ENCODE measurements at places on chromosomes 2 and 18.

- no peak for DNase-seq
Observed at GRCh38 chr2:74505448-74506246, 1.8 kb downstream of the PCGF1 start.

DNA sequence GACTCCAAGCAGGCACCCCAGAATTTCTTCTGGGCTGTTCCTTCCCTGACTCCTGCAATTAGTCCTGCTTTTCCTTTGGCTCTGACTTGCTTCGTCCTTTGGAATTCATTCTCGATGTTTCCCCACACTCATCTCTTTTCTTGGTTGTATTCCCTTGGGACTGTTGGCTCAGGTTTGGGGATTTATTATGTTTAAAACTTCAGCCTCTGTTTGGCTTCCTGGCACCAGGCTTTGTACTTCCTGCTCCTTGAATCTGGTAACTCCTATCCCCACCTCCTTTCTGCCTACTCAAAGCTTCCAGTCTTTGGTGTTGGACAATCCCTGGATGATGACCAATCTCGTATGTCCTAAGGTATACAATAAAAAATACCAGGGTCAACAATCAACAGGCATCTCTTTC lies 1.8 kb upstream of the KCNE4 start:
- DNase-seq, result no peak

DNA sequence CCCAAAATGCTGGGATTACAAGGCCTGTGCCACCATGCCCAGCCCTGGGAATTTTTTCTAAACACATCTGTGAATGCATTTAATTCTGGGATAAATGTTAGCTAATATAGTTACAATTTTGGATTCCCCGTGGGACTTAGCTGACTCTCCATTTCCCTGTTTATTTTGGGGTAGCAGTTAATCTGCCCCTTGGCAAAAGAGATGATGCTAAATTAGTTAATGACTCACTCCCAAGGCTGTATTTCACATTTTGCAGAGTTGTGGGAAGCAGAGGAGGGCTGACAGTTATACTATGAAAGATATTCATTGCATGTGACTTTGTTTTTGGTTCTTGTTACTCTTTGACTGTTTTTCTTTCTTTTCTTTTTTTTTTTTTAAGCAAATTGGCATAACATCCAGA lies 3.2 kb downstream of the MTHFD2 start:
- no peak for DNase-seq

- DNase-seq, result no peak
Observed at GRCh38 chr2:134337631-134338030, 83.8 kb downstream of the MGAT5 start.

- DNase-seq, result no peak
Observed at GRCh38 chr2:105068875-105069274, 31.0 kb downstream of the MRPS9 start.

DNA sequence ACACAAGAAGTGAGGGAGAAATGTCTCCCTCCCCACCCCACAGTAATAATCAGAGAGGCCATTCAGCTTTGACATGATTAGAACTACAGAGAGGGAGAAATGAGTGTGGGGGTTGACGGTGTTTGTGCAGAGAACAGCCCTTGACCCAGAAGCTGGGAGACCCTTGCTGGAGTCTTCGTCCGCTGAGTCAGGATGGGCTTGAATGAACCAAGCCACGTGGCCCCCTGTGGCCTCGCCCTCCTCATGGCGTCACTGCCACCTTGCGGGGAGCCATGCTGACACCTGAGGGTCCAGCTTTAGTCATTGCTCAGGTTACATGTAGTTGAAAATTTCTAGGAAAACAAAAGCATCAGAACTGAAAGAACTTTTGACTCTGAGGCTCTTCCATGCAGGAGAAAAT lies 101.2 kb downstream of the DGKD start:
- DNase-seq, result no peak

DNA sequence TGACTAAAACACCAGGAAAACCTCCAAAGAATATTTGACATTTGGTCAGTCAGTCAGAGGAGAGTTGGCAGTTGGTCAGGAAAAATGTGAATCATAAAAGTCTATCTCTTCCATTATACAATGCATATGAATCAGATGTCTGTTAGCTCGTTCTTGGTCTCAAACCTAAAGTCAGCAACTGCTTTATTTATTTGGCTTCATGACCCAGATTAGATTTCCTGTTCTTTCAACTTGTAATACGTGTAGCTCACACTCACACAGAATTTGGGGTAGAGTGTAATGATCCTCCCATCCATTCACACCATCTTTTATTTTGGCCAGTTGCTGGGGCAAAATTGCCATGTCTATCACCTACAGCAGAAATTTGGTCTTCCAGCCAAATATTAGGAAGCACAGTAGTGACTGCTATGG lies 81.9 kb upstream of the COL5A2 start:
- no peak for DNase-seq

DNA sequence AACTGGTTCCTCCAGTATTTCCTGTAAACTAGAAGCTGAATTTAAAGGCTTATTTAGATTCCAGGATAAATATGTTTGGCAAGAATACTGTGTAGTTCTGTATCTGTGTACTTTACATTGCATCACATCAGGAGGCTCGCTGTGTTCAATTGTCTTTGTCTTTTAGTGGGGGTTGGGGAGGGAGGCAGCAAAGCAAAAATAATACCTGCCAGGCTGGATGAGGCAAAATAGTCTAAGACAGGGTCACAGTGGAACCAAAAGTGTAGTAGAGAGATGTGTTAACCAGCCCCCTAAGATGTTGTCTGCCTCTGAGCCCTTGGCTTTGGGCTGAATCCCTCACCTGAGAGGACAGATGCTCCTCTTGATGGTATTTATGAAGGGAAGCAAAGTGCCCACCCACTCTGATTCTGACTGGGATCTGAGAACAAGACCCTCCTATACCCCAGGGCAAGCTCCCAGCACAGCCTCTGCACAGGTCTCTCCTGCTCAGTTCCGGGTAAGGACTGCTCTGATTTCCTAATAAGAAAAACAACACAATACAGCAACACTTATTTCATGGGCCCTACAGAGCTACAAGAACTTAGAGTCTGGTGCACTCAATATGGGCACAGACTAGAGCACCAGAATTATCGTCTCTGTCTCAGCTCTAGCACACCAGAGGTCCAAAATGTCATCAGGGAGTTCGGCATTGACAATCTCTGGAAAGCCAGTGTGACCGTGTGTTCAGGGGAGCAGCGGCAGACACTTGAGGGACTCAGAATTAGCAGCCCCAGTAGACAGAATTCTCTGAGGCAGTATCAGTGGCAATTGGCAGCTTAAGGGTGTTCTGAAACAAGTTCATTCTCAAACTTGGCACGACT lies 7.2 kb upstream of the AFTPH start:
- no peak for DNase-seq

GRCh38 chr18:47490882-47491281 lies 239.4 kb upstream of the SKOR2 start:
- no peak for DNase-seq

DNA sequence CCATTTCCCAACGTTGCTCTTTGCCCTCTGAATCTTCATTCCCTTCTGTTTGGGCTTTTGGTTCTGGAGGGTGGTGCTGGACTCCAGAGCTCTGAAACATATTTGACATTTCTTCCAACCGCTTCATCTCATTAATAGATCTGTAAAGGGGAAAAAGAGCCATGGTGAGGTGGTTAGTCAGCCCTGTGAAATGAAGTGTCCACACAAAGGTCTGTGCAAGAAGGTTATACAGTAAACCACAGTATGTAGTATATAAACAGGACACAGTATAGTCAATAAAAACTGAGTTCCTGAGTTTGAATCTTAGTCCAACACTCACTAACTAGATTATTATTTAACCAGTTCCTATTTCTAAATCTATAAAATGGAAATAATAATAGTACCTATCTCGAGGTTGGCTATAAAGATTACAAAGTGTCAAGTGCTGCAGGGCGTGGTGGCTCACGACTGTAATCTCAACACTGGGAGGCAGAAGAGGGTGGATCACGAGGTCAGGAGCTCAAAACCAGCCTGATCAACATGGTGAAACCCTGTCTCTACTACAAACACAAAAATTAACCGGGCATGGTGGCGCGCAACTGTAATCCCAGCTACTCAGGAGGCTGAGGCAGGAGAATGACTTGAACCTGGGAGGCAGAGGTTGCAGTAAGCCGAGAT lies 13.1 kb downstream of the STARD7 start:
- no peak for DNase-seq

- no peak for DNase-seq
Observed at GRCh38 chr2:28247734-28248133, 144.9 kb upstream of the FOSL2 start.

GRCh38 chr2:8607606-8608005 lies 74.2 kb upstream of the ID2 start:
- DNase-seq, result no peak

DNA sequence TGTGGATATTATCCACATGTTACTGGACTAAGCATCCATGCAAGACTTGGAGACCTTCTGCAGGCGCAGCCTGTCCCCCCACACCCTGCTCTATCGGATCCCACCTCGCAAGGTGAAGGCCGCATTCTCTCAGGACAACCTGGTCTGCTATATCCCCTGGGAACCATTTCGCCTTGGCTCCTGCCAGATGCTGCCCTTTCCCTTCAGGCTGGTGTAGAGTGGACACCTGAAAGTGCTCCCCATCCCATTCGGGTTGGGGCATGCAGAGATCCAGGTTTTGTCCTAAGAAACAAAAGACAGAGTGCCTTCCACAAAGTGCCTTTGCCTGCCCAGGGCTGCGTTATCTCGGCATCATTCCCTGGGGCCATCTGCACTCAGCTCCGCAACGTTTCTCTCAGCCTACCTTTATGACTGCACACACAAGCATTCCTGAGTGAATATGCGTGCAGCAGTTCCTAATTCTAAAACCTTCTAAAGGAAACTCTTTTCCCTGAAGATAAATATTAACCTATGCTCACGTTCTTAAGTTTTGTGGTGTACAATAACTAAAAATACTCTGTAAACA lies 20.5 kb downstream of the FHL2 start:
- DNase-seq, result no peak

DNA sequence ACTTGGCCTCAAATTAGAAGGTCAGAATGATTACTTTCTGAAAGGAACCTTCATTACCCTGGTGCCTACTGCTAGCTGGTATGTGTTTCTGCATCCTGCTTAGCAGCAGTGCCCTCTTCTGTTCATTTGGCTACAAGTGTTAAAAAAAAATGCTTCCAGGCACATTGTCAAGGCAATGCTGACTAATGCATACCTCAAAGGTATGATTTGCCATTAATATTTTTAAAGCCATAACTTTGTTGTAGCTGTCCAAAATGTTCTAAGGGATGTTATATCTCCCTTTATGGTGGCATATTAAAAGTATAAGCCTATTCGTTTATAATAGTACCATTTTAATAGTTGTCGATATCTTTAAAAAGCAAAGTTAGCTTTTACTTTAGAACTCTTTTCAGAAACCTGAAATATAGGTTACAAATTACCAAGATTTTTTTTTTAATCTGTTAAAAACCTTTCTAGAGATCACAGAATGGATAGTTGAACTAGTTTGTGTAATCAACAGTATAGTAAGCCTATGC lies 52.0 kb upstream of the FAM171B start:
- peak; percentile 3 for DNase-seq

DNA sequence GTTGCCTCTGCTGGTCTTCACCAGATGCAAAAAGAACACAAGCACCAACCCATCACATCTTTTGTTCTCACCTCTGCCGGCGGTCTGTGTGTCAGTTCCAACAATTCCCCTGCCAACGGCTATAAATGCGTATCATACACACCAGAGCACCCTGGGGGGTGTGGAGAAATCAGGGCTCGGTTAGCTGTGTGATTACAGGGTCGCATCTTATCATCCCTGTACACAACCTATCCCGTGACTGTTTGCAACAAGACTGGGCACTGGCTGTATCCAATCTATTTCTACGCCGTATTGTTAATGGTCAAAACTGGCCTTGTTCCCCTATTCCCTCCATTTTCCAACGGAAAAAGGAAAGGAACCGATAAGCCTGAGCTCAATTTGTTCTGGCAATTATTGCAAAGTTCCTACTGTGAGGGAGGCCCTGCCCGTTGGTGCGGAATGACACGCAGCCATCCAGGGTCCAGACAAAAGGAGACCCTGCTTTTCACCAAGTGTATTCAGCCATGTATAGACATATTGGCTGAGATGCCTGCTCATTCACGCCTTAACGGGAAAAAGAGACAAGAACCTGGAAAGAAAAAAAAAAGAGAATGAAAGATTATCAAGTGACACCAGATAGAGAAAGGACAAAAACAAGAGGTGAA lies 136.9 kb downstream of the CDH20 start:
- DNase-seq, result no peak

- no peak for DNase-seq
Observed at GRCh38 chr2:55729136-55729685, 35.6 kb upstream of the PNPT1 start.

DNA sequence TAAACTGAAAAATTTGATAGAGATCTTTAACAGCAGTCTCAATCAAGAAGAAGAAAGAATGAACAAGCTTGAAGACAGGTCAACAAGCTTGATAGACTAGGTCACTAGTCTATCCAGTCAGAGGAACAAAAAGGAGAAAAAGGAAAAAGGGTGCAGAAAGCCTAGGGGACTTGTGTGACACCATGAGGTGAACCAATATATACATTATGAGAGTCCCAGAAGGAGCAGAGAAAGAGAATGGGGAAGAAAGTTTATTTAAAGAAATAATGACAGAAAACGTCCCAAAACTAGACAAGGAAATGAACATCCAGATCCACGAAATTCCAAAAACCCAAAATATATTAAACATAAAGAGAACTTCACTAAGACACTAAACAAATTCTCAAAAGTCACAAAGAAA lies 84.5 kb downstream of the VAPA start:
- no peak for DNase-seq

- no peak for DNase-seq
Observed at GRCh38 chr2:120699292-120699691, 36.4 kb upstream of the GLI2 start.

- DNase-seq, result no peak
Observed at GRCh38 chr2:234076451-234076850, 25.9 kb downstream of the SPP2 start.

DNA sequence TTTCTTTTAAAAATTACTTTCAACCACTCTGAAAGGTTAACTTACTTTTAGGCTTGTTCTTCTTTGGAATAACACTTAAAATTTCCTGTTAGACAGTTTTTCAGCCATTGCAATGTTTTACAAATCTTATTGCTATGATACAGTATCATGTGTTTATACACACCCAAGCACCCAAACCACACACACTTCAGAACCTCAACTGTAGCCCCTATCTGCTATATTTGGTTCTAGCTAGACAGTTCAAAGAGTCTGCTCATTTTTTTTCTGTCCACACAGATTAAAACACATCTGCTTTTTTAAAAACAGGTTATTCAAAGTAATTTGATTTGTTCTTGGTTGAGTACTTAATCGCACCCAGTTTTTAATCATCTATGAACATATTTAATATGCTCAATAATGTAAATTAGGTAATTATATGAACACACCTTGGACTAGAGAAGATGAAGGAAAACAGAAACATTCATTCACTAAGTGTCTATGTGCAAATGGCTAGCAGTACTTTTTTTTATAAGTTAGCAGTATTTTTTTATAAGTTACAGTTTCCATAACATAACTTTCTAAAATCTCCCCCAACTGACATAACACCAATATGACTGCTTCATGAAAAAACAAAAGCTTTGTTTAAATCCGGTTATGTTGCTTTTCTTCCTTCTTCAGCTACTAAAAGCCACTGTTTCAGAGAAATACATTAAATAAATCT lies 17.6 kb downstream of the FBXO11 start:
- DNase-seq, result no peak
